ENCODE measurements at places on chromosomes 4 and X. TPM values are rescaled to one million over a fixed set of nuclear protein-coding genes. Genes with fewer than 3 reads are reported as not detected.

The NALF2 gene
- total RNA-seq: 0.27 TPM

The FGF5 gene
- not detected for total RNA-seq

The PRDM8 gene
- 0.72 TPM for total RNA-seq

The DTHD1 gene
- not detected for total RNA-seq

The BMP3 gene
- total RNA-seq: not detected

The KCTD8 gene
- total RNA-seq: 0.30 TPM

The FAM114A1 gene
- total RNA-seq: 37.8 TPM

The SPON2 gene
- 13.4 TPM for total RNA-seq

The ADGRL3 gene
- 5.0 TPM for total RNA-seq

The OTC gene
- total RNA-seq: not detected

The TGIF2LX gene
- total RNA-seq: not detected

The FGD1 gene
- total RNA-seq: 2.9 TPM

The DOK7 gene
- 1.2 TPM for total RNA-seq

The HERC5 gene
- 1.4 TPM for total RNA-seq

The HSFX4 gene
- not detected for total RNA-seq

The TSPAN7 gene
- total RNA-seq: not detected

The BEX2 gene
- total RNA-seq: 19.2 TPM

The ADH1C gene
- total RNA-seq: not detected

The SPANXN3 gene
- total RNA-seq: not detected

The RHOXF2B gene
- total RNA-seq: not detected

The STK32B gene
- 28.3 TPM for total RNA-seq

The NUDT9 gene
- 8.9 TPM for total RNA-seq

The TREX2 gene
- 0.69 TPM for total RNA-seq

The CLCN4 gene
- 3.1 TPM for total RNA-seq

The RASGEF1B gene
- total RNA-seq: 0.13 TPM

The TMEM31 gene
- total RNA-seq: not detected

The PARM1 gene
- total RNA-seq: 0.19 TPM

Measured in A375 (cell line).